ENCODE measurements at places on chromosomes 11 and 22.

- no peak for DNase-seq
Observed at GRCh38 chr11:105227363-105227762, 87.8 kb upstream of the CARD18 start.

GRCh38 chr22:29154364-29155048 lies 51.2 kb upstream of the EMID1 start:
- DNase-seq = peak; percentile 71

DNA sequence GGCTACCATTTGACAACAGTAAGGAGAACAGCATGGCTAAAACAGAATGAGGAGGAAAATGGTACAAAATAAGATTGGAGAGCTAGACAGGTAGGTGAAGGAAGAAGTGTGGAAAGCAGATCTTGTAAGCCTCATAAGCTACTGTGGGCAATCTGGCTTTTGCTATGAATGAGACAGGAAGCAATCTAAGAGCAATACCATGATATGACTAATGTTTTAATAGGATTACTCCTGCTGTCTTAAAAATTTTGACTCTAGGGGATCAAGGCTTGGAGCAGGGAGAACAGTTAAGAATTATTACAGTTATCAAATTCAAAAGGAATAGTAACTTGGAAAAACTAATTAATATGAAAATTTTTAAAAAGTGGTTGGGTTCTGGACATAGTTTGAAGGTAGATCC lies 1166.0 kb upstream of the CCDC90B start:
- DNase-seq = no peak

DNA sequence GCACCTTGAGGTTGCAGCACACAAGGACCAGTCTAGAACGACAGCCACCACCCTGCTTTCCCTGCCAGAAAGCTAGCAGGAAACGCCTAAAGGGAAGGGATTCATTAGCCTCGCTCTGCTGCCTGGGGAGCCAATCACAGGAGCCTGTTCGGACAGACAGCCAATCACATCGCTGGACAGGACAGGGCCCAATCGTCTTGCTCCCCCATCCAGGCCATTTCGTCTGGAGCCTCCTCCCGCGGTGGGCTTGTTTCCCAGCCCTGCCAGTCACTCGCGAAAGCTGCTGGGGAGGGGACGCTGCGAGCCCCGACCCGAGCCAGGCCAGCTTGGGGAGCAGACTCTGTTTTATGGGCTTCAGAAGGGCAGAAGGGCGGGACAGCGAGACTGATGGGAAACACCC lies 79.8 kb upstream of the NCAM1 start:
- peak; percentile 92 for DNase-seq

DNA sequence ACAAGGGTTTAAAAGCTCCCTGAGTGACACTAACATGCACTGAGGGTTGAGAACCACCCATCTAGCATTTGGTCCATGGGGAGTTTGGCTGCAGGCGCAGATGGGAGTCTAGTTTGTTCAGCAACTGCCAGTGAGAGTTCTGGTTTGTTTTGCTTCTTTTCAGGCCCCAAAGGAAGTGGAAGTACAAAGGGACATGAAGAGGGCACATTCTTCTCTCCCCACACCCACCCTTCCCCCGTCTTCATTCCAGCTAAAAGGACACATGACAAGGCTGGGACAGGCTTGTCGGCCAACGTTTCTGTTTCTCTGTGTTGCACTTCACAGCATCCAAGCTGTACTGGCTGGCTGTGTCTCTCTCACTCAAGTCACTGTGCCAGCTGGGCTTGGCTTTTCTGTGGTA lies 8.2 kb upstream of the ENDOD1 start:
- no peak for DNase-seq

DNA sequence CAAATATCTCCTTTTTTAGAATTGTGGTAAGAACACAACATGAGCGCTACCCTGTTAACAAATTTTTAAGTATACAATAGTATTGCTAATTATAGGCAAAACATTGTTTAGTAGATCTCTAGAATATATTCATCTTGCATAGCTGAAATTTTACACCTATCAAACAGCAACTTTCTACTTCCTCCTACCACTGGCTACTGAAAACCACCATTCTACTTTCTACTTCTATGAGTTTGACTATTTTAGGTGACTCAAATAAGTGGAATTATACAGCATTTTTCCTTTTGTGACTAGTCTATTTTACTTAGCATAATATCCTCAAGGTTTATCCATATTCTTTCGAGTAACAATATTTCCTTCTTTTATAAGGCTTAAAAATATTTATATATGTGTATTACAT lies 128.4 kb downstream of the FAM76B start:
- no peak for DNase-seq

DNA sequence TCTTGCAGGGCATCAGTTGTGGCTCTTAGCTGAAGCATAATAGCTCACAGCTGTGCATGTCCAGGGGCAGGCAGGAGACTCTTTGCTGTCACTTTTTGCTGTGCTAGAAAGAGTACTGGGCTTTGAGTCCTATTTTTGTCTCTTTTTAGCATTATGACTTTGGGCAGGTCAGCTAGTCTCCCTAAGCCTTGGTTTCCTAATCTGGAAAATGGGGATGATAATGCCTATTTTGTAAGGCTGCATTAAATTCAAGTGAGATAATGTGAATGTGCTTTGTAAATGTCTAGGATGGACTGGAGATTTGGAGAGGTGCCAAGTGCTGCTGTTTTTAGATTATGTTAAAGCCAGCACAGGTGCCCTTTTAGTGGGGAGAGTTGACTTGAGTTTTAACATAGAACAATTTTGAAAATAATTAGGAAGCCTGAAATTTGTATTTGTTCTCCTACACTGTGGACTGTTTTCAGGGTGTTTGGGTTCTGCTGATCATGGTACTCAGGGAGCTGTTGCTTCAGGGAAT lies 19.1 kb downstream of the CABIN1 start:
- DNase-seq = no peak

GRCh38 chr11:130435671-130436070 lies 7.3 kb upstream of the ADAMTS8 start:
- no peak for DNase-seq

GRCh38 chr11:1205987-1206331 lies 16.9 kb upstream of the MUC5B start:
- DNase-seq = no peak

GRCh38 chr11:43687120-43687791 lies 6.7 kb downstream of the HSD17B12 start:
- DNase-seq = no peak

DNA sequence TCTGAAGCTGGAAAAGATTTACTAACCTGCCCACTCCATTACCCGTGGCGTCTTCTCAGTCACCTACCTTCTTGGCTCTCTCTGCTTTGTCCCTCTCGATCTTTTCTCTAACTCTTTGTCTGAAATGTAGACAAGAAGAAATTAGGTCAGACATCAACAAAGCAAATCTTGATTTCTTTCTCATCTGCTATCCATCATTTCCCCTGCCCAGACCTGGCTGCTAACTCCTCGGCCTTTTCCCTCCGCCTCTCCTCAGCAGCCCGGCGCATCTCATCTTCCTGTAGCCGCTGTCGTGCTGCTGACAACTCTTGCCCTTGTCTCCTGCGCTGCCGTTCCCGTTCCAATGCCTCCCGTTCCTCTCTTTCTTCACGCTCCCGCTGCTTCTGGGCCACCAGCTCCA lies 1.2 kb downstream of the UBXN1 start:
- DNase-seq = no peak

DNA sequence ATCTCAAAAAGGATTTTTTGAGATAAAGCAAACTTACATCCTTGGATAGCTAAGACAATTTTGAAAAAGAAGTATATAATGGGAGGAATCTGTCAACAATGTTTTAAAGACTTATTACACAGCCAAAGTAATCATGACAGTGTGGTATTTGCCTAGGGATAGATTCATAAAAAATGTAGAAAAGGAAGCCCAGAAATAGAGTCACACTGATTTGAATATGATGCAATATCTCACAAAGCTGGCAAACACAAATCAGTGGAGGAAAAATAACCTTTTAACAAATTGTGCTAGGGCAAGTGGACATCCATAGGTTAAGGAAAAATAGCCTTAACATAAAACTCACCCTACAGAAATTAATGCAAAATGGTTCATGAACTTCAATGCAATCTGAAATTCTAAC lies 6.0 kb downstream of the XKR3 start:
- no peak for DNase-seq

DNA sequence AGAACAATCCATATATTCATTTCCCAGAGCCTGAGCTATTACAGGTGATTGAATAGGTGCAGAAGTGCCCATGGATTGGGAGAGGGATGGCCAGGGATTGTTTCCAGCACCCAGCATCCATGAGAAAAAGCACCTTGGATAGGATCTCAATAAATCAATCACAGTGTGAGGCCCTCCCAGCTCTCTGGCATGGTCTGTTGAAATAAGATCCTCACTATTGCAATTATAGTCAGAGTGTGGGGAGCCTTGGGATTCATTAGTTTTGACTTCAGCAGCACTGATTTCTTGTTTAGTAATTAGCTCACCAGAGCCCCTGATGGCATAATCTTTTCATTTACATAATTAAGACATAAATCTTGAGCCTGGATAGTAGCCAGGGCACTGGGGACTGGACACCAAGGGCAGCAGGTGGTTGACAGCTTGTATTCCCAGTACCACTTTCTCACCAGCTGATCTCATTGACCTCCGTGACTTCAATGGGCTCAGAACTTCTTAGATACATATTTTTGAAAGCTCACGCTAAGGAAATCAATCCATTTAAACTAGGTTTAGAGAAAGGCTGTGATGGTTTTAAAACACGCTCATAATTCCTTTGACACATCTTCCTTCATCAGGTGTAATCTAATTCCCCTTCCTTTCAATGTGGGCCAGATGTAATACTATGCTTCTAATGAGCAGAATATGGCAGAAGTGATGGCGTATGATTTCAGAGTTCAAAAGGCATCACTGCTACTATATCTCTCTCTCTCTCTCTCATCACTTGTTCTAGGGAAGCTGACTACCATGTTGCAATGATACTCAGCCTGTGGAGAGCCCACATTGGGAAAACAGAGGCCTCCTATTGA lies 22.1 kb upstream of the DRD2 start:
- DNase-seq = no peak

DNA sequence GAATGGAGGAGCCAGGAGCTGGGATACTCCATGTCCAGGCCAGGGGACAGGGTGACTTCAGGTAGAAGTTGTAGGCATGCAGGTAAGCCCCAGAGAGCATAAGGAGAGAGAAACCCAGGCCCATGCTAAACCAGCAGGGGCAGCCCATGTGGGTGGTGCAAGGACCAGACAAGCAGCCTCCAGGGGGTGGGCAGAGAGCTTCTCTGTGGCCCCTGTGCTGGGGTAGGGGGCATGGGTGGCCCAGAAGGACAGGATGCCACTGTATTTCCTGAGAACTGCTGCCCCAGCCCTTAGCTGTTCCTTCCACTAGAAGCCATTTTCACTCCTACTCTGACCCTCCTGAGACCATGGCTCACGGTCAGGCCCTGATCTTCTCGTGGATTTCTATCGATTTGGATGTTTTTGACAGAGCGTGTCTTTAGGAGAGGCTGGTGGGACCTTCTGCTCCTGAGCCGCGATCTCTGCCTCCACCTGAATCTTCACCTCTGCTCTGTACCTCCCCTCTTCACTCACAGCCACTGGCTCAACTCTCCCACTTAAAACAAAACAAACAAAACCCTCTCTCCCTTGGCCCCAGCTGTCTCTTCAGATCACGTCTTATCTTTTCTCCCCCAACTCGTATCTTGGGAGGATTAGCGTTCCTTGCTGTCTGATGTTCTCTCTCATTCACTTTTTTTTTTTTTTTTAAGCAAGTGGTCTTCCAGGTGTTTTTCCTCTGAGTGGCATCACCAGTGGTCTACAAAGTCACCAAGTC lies 112.2 kb downstream of the NECTIN1 start:
- DNase-seq = no peak

DNA sequence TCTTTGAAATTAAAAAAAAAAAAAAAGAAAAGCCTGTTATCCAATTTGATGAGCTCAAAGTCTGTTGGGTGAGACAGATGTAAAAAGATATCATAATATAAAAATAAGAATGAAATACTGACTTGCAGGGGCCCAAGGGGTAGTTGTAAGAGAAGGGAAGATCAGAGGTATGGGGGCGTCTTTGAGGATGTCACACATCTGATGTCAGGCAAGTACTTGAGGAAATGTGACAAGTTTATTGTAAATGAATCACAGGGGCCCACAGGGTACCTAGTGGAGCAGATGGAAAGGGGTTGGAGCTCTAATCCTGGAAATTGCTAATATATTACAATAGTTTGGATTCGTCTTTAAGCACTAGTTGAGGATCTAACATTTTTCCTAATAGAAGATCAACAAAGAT lies 131.6 kb downstream of the MAML2 start:
- no peak for DNase-seq

DNA sequence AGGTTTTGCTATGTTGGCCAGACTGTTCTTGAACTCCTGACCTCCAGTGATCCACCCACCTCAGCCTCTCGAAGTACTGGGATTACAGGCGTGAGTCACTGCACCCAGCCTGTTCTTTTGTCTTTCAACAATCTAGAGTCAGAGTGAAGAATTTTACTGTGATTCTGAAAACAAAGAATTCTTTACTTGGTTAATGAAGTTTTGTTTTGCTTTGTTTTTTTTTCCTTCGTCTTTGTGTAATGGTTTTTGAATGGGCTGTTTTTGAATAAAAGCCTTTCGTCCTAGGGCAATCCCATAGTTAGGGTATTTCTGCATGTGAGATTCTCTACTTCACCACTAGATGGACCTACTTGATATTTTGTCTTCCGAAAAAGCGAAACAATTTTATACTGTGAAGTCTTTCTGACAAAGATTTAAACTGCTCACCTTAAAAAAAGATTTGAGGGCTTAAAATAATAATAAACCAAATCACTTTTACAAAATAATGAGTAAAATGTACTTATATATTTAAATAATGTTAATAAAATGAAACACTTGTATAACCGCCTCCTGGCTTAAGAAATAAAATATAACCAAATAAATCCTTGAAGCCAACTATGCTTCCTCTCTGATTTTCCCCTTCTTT lies 43.4 kb upstream of the SC5D start:
- no peak for DNase-seq

DNA sequence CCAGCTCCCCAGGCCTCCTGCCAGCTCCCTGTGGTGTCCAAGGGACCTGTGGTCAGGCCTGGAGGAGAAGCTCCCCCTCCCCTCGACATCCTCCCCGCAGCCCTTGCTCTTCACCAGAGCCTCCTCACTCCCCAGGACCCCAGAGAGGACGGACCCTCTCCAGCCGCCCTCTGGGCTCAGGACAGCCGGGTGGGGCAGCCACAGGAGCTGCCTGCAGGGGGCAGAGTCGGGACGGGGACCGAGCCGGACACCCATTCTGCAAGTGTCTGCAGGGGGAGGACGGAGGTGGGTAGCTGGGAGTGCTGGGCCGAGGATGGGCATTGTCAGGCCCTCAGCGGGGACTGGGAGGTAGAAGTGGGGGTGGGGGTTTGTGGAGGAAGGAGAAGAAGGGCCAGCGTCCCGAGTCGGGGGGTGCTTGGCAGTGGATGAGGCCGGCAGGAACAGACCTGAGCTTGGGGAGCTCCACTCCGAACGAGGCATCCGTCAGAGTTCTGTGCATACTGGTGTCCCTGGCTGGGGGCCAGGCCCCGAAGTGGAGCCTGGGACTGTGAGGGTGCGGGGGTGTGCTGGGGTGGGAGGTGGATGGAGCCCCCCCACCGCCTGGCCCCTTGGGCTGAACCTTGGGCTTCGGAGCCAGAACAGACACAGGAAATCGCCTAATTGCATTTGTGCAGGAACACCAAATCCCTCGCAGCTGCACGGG lies 15.2 kb downstream of the PRR33 start:
- peak; percentile 64 for DNase-seq

All from SK-N-DZ (cell line).